ENCODE measurements at places on chromosomes 4 and X. TPM values are rescaled to one million over a fixed set of nuclear protein-coding genes. Genes with fewer than 3 reads are reported as not detected.

Gene ADH7
- total RNA-seq = not detected

Gene COX7B2
- not detected for total RNA-seq

Gene RAB33A
- total RNA-seq = 5.1 TPM

GRCh38 chr4:1522606-1523005 lies 116.4 kb upstream of the NKX1-1 start:
- DNase-seq = no peak

GRCh38 chrX:132877954-132878536 lies 80.4 kb downstream of the HS6ST2 start:
- DNase-seq = no peak

GRCh38 chr4:153082322-153083301 lies 121.6 kb upstream of the TRIM2 start:
- no peak for DNase-seq

Gene RGN
- 0.92 TPM for total RNA-seq

Gene ADH6
- total RNA-seq = not detected

DNA sequence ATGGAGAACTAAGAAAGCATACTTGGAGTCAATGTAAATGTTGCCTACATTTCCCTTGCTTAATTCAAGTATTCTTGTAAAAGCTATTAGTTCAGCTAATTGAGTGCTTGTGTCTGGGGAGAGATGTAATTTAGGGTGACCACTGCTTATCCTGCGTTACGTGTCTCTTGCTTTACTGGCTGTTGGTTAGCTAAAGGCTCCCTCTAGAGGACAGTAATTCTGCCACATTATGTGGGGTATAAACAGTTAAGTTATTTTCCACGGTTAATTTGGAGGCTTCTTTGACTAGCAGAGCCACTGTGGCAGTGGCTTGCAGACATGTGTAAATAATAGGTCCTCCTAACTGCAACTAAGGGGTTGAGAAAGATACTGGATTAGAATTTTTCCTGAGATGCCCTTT lies 25.3 kb upstream of the NAF1 start:
- no peak for DNase-seq

Gene PFKFB1
- 0.74 TPM for total RNA-seq

DNA sequence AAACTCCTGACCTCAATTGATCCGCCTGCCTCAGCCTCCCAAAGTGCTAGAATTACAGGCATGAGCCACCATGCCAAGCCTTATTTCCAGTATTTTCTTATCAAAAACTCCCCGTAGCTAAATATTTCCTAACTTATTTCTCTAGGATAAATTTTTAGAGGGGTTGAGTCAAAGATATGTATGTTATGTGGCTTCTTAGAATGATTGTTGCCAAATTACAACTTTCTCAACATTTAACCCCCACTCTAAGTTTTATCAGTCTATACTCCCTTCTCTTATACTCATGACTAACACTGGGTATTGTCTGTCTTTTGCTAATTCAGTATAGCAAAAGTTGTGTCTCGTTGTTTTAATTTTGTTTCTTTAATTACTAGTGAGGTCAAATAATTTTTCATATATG lies 187.7 kb upstream of the LNX1 start:
- DNase-seq = no peak

GRCh38 chrX:142999199-142999701 lies 26.5 kb upstream of the SPANXN4 start:
- no peak for DNase-seq

DNA sequence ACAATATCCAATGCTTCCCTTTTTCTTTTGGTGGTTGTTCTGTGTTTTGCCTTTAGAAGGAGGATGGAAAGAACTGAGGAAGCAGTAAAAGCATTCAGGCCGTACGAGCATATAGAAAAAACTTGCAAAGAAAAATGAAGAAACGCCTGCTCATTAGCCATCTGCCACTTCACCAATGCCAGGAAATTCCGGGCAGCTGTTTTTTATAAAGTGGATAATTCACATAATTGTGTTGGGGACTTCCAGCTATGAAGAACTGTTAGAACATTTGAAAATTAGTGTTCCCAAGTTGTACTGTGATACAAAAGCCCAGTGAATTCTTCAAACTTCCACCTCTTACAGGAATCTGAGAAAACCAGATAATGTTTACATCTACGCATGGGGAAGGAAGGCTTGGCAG lies 11.7 kb downstream of the RELL1 start:
- DNase-seq = no peak

- DNase-seq = peak; percentile 47
These were observed 120.3 kb downstream of the RASL11B start for GRCh38 chr4:52982255-52982945.

DNA sequence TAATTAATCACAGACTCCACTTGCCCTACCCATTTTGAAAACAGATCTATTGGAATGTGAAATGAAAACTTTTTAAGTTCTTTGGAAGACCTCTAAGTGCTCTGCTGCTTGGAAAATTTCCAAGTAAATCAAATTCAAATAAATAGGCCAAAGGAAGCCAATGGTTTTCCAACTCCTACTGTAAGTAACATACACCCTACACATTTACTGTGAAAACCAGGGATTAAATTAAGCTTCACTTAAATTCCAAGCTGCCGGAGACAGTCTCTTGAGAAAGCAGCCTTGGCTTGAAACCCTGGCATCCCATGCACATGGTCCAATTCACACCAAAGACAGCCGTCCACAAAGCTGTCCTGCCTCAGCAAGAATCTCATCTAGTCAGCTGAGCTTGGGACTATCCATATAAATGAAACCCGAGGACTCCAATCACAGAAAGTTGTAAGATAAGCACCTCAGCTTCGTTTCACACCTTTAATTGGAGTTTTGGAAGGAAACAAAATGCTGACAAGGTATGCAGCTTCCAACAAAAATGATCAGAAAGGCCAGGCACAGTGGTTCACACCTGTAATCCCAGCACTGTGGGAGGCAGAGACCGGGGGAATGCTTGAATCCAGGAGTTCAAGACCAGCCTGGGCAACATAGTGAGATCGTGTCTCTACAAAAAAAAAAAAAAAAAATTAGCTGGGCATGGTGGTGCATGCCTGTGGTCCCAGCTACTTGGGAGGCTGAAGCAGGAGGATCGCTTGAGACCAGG lies 88.6 kb downstream of the APBB2 start:
- DNase-seq = no peak

DNA sequence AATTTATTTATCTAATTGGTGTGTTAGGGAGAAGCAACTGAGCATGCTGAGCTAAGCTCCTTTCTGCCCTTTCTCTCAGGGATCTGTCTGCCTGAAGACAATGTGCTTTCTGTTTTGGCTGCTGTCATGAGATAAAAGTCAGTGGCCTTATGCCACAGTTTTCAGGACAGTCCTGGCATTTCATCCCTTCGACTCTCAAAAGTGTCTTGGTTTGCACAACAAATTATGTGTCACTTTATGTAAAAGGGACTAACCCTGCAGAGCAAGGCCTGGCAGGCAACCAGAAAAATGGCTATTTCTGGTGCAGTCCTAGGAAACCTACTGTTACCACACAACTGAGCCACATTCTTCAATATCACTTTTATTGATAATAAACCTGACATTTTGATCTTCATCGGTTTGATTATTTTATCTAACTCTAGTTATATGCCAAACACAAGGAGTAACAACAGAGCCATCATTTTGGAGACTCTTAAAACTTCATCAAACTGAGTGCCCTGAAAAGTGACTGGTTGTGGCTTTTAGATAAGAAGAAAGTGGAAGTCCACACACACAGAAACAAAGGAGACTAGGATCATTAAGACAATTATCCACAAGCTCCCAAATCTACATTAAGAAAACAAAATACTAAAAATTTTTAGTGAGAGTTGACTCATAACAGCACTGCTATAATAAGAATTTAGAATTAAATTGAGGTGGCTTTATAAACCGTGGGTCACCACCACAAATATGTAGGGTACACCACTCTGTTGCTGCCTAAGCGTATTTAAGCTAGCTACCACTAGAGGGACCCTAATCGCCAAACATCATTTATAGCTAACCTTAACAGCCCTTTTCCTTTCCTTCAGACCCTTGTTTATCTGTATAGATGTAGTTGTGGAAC lies 95.9 kb upstream of the PTPN13 start:
- peak; percentile 75 for DNase-seq
